Epithelial cell of prostate (primary cell): ENCODE measurements at places on chromosomes 6 and 20.

- no peak for DNase-seq
Measured at GRCh38 chr6:40803897-40804702, 216.9 kb upstream of the LRFN2 start.

DNA sequence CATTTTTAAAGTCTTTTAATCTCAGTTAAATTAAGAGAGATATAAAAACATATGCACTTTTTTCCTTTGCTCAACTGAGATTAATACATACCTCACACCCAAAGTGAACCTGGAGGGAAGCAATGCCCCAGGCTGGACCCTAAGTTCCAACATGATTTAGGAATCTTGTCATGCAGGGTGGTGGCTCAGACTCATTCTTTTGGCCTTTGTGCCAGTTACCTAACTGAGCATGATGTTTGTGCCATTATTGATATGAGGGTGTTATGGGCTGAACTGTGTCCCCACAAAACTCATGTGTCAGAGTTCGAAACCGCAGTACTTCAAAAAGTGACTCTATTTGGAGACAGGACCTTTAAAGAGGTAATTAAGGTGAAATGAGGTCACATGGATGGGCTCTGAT lies 188.0 kb downstream of the ARHGAP18 start:
- no peak for DNase-seq

- no peak for DNase-seq
Measured at GRCh38 chr6:107214655-107215054, 99.3 kb upstream of the BEND3 start.

GRCh38 chr6:71279740-71280139 lies 8.9 kb upstream of the OGFRL1 start:
- no peak for DNase-seq

- DNase-seq = no peak
Measured at GRCh38 chr6:100671740-100672139, 207.0 kb upstream of the SIM1 start.

GRCh38 chr6:138815797-138816528 lies 20.1 kb downstream of the ECT2L start:
- peak; percentile 36 for DNase-seq

DNA sequence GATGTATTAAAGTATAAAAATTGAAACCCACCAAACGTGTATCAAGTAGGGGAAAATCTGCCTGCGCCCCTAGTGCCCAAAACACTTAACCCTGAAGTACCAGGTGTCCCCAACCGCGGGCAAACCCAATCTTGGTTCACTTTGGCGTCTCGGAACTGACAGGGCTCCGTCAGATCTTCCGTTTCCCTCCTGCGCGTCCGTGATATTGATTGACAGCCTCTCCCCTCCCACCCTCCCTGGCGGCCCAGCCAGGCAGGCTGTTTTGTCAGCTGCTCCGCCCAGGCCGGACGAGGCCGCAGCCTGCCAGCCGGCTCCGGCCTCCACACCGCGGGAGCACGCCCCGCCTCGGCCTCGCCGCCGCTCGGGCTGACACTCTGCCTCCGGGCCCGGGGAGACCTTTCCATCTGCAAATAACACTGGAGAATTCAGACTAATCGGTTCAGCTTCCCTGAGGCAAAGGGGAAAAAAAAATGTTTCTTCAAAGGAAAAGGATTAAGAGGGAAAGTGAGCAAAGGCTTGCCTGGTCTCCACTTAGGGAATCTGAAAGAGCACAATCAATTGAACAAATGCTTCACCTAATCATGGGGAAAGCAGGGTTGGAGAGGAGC lies 234.9 kb upstream of the MCHR2 start:
- no peak for DNase-seq
